ENCODE measurements at places on chromosomes 1 and 21.

DNA sequence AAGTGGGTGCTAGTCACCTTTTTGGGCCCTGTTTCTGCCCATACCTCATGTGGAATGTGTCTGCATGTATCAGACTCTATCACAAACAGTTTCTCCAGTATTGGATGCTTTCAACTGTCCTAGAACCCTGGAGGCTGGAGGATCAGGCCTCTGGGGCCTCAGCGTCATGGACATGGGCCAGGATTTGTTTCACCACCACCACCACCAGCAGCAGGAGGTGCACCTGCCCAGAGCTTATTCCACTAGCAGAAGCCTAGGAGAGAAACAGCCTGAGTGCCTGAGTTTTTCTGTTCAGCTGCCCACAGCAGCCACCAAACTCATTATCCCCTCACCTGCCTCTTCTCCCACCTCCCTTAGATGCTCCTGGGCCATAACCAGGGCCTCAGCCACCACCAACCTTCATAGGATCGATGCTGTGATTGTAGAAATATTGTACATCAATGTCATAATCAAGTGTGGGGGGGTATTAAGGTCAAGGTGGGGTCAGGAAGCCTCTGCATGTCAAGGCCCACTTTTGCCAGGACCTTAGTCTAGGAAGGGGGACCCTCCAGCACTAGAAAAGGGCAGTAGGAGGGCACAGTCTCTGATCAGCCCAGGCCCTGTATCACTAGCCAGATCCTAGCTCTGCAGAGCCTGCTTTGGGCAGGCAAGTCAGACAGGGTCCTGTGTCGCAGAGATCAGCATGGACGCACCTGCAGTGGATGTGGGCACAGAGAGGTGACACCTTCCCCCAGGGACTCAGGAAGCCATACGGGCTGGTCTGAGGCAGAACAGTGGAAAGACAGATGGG lies 9.3 kb downstream of the DMAP1 start:
- DNase-seq = no peak

DNA sequence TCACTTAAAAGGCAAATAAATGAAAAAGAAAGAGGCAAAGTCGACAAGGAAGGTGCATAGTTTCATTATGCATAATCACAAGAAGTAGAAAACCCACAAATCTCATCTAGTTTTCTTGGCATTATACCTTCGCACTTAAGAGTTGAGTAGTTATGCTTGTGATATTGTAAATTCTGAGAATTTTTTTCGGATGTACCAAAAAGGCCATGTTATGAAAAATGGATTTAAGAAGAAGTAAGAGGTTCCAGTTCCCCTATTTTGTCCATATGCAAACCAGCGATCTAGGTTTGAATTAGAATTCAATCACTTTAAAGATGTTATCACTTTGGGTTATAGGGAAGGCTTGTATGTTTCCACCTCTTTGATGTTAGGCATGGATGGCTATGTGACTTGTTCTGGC lies 7.9 kb upstream of the ERICH3 start:
- DNase-seq = no peak

- DNase-seq = peak; percentile 68
Observed at GRCh38 chr1:114216431-114217173, 62.9 kb upstream of the SYT6 start.

DNA sequence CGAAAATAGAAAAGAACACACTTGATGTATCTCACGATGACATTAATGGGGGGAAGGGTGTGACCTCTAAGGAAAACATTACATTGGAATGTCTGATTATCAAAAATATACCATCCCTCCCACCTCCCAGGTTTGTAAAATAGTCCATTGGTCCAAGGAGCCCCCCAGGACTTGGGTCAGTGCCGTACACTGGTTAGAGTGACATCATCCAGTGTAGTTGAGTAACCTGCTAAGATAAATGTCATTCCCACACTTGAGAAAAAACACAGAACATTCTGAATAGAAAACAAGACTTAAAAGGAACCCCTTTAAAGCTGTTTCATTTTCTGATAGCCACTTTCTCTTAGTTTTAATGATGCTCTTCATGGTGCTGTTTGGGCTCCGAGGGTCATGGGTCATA lies 15.2 kb downstream of the DDX20 start:
- no peak for DNase-seq

GRCh38 chr21:15291621-15292266 lies 226.9 kb upstream of the NRIP1 start:
- DNase-seq = no peak

- DNase-seq = no peak
Observed at GRCh38 chr1:66532214-66532613, 1.7 kb upstream of the SGIP1 start.

- no peak for DNase-seq
Observed at GRCh38 chr1:92944901-92945747, 16.1 kb downstream of the DIPK1A start.

DNA sequence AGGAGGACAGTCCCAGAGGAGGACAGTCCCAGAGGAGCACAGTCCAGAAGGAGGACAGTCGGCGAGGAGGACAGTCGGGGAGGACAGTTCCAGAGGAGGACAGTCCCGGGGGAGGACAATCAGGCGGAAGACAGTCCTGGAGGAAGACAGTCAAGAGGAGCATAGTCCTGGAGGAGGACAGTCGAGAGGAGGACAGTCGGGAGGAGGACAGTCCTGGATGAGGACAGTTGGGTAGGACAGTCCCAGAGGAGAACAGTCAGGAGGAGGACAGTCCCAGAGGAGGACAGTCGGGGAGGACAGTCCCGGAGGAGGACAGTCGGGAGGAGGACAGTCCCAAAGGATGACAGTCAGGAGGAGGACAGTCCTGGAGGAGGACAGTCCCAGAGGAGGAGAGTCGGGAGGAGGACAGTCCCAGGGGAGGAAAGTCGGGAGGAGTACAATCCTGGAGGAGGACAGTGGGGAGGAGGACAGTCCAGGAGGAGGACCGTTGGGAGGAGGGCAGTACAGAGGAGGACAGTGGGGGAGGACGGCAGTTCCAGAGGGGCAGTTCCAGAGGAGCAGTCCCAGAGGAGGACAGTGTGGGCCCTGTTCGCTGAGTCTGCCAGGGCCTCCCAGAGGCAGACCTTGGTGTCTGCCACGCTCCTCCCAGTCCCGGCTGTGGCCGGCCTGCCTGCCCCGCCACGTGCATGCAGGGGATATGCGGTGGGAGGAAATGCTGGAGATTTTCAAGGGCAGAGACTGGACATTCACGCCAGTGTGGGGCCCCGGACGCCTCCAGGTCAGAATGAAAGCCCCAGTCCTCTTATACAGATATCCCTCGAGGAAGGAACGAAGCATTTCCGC lies 183.8 kb upstream of the ARHGEF16 start:
- DNase-seq = no peak

DNA sequence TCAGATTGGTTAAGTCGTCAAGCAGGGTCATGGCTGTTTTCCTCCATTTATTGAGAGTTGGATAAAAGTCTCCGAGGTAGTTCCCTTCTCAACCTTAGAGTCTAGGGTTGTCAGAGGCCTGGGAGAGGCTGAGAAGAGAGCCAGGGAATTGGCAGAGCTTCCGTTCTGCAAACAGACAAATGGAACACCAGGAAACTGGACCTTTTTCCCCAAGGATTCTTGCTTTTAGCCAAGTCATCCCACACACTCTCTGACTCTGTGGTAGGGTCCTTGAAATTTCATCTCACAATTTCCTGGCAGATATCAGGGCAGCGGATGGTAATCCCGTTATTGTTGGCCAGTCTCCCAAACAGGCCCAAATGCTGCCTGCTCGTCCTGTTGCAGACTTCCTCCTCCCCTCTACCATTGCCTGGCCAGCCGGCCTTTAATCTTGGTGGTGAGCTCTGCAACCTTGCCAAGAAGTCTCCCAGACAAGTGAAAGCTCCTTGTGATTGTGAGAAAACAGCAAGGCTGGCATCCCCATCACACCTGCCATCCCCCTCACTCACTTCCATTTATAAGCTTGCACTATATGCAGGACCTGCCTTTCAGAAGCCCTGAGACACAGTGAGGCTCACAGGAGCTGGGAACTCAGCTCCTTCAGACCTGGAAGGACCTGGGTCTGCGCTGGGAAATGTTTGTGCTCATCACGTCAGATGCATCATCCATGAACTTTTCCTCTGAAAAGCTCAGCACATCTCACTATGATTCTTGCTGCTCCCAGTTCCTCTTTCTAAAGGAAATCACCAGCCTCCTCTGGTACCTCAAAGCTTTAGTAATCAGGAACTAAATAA lies 13.7 kb upstream of the SRP9 start:
- DNase-seq = no peak

DNA sequence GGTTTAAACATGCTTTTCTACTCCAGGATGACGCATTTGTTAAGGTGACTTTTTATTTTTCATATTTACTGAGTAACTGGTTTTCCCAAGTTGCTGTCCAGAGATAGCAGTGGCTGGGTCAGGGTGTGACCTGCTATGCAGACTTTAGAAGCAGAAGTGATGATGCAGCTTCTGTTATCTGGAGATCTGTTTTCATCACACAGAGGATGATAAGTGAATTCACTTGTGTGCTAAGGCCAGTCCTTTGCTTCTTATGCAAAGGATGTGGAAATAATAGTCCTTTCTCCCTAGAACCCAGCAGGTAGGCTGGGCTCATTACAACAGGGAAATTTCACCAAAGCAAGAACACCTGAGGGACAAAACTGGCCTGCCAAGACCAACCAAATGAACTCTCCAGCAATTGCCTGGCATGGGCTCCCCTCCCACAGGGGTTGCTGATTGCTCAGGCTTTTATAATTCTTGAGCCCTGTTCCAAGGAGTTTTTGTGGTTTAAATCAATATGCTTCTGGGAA lies 97.8 kb upstream of the LPGAT1 start:
- no peak for DNase-seq

GRCh38 chr1:59138402-59138801 lies 158.5 kb upstream of the FGGY start:
- DNase-seq = no peak

- DNase-seq = no peak
Observed at GRCh38 chr1:235745503-235746136, 96.0 kb upstream of the GNG4 start.
